ENCODE measurements at places on chromosomes 4 and X.
A peak's percentile ranks its signal among the peaks of the same experiment; 100 is the strongest.

DNA sequence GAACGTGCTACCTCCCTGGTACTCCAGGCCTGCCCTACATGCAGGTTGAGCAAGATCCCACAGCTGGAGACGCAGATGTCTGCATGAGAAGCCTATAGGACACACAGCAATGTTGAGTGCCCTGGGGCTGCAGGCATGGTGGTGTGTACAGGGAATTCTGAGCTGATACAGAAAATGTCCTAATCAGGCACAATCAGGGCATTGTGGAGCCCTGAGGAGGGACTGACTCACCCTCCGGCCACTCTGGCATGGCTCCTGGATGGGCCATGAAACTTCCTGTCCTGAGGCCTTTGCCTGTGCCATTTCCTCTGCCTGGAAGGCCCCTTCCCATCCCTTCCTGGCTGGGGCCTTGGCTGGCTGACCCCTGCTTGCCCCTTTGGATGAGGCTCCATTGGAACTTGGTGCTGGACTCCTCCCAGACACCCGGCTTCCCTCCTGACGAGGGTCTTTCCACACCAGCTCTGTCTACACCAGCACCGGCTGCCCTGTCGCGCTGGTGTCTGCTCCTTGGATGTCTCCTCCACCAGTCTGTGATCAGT is 16.7 kb upstream of the AFAP1 start:
- DNase-seq = no peak

DNA sequence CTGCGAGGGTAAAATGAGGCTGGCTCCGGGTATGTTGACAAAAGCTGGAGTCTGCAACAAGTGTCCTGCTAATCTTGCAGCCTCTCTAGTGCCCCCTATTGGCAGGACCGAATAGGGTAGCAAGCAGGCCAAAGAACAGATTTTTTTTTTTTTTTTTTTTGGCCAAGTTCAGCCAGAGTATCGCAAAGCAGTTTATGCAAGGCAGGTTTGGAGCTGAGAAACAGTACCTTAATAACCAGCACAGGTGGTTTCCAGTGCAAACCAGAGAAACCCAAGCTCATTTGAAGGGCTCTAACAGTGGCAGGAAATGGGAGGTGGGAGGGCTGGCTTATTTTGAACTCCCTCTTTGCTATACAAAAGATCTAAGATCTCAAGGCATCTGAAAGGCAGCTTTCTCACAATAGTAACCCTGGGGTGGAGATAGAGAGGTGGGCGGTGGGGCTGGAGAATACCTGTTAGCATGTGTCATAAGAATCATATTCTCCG is 38.2 kb upstream of the OCIAD2 start:
- DNase-seq = peak; percentile 34

DNA sequence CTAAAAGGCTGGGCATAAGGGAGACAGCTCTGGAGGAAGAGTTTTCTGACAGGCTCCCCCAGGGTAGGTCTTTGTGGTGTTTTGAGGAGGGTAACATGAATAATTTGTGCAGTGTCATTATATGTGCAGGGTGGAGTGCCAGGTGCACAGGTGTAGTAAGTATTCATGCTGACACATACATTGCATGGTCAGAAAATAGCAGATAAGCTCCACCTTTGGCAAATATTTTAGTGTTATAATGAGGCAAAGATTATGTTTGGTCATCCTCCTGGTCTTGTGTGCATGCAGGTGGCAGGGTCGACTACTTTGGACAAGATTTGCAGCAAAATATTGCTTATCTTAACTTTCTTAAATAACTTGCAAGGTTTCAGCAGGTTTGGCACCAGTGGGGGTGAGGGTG is 910.4 kb upstream of the PCDH10 start:
- DNase-seq = no peak

DNA sequence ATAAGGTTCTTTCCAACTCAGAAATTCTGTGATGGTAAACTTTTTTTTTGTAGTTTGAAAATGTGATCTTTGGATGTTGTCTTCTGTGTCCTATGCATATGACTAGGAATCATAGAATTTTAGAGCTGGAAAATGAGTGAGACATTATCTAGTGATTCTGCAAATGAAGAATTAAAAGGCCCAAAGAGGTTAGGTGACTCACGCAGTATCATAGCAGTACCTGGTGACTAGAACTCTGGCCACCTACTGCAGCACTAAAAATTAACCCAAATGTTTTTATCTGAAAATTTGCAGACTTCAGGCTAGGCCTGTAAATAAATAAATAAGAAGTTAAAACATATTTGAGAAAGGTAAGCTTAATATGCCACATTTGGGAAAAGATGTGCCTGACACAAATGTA is 52.8 kb downstream of the NFKB1 start:
- DNase-seq = no peak

DNA sequence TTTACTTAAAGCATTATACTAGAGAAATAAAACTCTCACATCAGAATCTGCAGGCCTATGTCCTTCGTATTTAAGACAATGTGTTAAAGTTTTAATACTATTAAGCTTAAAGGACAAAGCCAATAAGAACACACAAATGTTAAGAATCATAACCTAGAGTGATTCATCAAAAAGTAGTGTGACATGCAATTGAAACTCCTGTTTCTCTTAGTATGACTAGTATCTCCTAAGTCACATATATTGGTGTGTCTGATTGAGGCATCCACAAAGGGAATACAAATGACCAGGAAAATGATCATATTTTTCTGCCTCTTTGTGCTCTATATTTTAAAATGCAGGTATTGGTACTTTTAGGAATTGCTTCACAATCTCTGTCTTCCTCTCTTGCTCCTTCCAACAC is 23.8 kb downstream of the GPRASP3 start:
- no peak for DNase-seq

- DNase-seq = no peak
Measured at GRCh38 chr4:149017002-149017734, 575.0 kb upstream of the NR3C2 start.

DNA sequence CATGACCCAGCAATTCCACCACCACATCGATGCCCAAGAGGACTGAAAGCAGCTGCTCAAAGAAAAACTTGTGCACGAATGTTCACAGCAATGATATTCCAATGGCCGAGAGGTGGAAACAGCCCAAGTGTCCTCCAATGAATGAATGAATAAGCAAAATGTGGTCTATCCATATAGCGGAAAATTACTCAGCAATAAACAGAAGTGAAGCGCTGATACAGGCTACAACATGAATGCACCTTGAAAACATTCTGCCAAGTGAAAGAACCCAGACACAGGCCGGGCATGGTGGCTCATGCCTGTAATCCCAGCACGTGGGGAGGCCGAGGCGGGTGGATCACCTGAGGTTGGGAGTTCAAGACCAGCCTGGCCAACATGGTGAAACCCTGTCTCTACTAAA is 5.2 kb upstream of the SLC2A9 start:
- no peak for DNase-seq

GRCh38 chrX:155888139-155888538 is 7.0 kb downstream of the VAMP7 start:
- DNase-seq = no peak

GRCh38 chrX:134749706-134750445 is 91.6 kb upstream of the PLAC1 start:
- DNase-seq = no peak

- no peak for DNase-seq
Measured at GRCh38 chr4:180710628-180711337, 1532.4 kb upstream of the TENM3 start.

- peak; percentile 24 for DNase-seq
Measured at GRCh38 chr4:14783011-14783877, 219.0 kb upstream of the CPEB2 start.

- DNase-seq = no peak
Measured at GRCh38 chr4:142396279-142396678, 449.8 kb downstream of the INPP4B start.

DNA sequence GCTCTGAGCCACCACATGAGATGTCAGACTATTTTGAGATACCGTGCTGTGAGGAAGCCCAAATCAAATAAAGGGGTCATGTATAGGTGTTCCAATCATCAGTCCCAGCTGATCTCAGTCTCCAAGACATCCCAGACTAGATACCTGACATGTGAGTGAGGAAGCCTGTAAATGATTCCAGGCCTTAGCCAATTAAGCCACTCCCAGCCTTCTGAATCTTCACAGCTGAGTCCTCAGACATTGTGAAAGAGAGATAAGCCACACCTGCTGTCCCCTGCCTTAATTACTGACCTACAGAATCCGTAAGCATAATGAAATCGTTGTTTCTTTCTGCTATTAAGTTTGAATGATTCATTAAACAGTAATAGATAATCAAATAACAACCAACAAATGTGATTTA is 671.4 kb downstream of the ZNF674 start:
- no peak for DNase-seq

DNA sequence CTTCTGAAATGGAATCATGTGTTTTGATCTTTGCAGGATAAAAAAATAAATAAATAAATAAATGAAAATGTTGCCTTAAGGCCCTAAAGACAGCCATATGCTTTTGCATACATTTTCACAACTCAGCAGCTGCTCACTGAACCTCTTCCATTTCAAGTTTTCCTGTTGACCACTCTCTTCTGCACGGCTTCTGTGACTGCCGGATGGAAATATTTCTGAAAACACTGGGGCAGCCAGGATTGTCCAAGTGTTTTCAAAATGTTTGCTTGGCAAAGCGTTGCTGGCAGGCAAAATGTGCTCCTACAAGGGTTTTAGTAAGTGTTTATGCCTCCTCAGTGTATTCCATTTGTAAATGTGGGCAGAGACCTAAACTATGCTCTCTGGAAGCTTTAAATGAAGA is 208.1 kb upstream of the IL1RAPL1 start:
- no peak for DNase-seq

DNA sequence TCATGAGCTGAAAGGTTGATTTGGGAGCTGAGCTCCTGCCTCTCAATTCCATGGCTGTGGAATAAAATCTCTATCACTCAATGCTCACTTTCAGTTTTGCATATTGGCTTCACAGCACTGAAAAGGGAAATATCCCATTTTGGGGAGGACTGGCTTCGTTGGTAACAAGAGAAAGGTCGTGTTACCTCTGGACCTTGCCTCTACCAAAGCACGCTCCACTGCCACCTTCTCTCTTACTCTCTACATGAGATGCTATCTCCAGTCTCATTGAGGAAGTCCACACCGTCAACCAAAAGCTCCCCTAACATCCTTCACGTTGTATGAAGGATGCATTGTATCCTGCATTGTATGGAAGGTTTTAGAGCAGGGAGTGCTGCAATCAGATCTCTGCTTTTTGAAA is 195.0 kb upstream of the LDB2 start:
- no peak for DNase-seq

GRCh38 chr4:84914686-84915395 is 51.6 kb downstream of the WDFY3 start:
- no peak for DNase-seq

GRCh38 chrX:119605464-119606279 is 552 bp downstream of the NKRF start:
- peak; percentile 36 for DNase-seq

DNA sequence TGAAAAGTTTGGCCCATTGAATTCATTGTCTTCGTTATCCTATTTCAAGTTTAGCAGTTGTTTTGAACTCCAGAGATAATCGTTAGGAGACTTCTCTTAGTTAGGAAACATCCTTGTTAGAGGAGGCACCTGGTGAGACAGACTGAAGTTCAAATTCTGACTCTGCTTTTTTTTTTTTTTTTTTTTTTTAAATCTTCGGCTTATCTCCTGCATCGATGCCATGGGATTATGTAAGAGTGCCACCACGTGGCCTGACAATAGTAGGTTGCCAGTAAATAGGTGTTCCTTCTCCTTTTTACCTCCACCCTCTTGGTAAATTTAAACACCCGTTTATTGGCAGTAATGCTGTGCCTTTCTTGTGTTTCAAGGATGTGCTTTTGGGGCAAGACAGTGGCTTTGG is 149.3 kb downstream of the SOWAHB start:
- DNase-seq = peak; percentile 43

DNA sequence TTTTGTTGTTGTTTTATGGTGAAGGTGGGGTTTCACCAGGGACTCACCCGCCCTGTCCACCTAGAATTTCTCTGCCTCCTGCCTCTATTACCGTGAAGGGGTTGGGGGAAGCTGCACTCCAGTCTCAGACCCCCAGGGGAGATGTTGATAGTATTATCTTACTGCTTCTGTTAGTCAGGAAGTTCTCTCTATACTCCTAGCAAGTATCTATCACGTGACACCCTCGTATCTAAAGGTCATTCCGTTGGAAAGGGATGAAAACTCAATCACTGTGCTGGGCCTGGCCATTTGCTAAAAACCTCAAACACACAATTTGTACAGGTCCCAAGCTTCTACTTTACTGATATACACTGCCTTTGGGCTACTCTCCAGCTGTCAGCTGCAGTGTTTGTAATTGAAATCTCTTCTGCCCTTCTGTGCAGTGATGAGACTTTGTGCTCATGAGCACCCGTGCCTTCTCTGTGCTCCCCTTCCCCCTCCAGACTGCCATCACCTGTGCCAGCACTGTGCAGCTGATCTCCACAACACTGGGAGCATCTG is 188.5 kb upstream of the ANXA3 start:
- DNase-seq = no peak

DNA sequence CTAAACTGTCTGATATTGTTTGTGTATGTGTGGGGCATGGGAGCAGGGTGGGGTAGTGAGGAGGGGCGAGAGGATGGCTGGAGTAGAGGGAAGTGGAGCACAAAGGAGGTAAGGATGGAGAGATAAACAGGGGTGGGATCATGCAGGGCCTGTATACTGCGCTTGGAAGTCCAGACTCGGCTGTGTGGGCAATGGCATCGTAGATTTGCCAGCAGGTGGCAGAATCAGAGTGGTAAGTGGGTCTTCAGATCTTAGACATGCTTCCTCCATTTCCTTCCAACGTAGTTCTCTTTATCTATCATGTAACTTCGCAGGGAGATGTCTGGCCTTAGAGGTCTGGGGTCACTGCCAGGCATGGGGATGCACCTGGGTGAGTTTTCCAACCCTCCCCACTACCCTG is 155.5 kb downstream of the PDGFRA start:
- no peak for DNase-seq

All from GM20000 (cell line).